ENCODE measurements at places on chromosomes 5 and 9.

DNA sequence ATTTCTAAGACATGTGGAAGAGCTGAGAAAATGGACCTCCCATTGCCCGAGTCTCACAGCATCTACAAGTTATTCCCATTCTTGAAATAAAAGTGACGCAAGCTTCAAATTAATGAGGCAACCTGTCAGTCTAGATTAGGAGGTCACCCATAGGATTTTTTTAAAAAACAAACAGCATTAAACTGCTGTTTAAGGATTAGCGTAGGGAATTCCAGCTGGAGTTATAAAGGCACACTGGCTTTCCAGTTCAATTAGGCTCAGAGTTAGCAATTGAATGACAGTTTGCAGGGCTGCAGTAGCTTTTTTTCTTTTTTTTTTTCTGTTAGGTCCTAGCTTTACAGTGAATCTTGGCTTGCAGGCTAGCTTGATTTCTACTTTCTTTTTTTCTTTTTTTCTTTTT, 16.2 kb downstream of the PRKACG start:
- no peak for DNase-seq

DNA sequence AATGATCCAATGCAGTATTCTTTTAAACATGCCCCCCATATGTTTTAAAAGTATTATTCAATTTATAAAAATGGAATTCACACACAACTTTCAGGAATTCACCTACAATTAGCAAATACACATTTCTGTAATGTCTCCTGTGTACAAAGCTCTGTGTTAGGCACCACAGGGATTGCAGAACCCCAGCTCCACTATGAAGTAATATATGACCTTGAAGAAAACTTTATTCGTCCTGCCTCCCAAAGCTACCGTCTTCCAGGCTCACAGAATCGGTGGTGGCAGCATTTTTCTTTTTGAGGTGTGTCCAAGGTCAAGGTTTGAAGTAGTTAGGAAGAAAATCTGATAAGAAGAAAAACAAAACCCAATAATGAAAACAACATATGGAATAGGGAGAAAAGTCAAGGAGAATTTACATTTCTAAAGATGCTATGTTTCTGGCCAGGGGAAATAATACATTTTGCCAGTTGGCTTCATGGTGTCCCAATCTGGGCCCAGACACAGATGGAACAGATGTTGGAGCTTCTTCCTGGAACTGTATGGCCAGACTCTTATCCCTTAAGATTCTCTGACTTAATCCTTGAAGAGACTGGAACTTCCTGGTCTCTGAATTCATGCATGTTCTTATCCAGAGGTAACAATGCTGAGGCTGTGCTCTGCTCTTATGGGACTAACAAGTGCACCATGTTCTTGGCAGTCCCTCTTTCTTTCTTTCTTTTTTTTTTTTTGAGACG, 22.0 kb upstream of the LVRN start:
- DNase-seq, result no peak

DNA sequence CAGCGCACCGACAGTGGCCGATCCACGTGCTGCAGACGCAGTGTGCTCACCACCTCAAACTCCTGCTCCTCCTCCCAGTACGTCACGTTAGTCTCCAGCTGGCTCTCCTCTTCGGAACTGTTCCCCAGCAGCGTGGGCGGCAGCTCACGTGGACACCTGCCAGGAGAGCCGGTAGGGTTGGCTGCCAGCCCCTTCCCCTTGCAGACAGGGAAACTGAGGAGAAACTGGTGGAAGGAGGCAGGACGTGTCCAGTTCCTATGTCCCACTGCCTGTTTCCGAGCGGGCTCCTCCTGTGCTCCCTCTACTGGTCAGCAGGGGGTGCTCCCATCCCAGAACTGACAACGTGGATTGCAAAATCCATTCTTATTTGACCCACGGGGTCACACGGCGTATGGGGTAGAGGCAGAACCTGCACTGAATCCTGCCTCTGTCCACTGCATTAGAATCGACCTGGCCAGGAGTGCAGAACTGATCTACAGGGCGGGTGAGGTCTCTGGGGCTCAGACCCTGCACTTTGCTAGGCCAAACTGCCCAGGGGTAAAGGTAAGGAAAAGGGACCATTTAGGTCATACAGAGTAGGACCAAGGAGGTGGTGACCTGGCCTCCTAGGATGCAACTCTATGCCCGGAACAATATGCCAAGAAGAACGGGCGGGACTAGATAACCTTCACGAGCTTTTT, 25.7 kb downstream of the PDGFRB start:
- peak; percentile 41 for DNase-seq

GRCh38 chr5:176178789-176179188, 59.4 kb upstream of the SIMC1 start:
- DNase-seq, result no peak

DNA sequence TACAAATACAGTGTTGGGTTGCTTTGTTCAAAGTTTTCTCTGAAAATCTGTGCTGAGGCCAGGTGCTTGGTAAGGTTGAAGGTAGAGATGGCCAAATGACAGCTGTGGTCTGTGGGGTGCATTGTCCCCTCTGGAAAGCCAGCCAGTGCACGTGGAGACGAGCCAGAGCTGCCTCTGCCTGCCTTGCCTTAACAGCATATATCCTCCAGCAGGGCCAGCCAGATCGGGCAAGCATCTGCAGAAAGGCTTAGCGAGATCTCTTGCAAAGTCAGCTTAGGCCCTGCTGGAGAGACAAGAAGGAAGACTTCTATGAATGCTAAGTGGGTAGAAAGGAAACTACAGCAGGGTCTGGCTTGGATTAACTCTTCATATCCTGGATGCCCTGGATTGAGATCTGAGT, 49.5 kb downstream of the GRIA1 start:
- no peak for DNase-seq

- no peak for DNase-seq
Measured at GRCh38 chr5:95029569-95030366, 255.1 kb downstream of the MCTP1 start.

DNA sequence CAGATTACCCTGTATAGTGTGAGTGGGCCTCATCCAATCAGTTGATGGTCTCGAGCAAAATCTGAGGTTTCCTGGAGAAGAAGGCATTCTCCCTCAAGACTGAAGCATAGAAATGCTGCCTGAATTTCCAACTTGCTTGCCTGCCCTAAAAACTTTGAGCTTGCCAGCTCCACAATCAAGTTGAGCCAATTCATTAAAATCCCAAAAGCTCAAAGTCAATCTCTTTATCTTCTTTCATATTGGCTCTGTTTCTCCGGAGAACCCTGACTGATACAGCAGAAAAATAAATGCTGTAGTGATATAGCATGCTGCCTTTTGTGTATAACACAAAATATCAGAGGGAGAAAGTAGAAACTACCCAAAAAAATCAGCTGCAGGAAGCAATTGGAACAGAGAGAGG, 72.5 kb upstream of the NMUR2 start:
- no peak for DNase-seq

GRCh38 chr9:108213511-108213910, 642.3 kb downstream of the ACTL7B start:
- no peak for DNase-seq

- DNase-seq, result peak; percentile 17
Measured at GRCh38 chr9:37082214-37082765, 38.1 kb upstream of the ZCCHC7 start.

GRCh38 chr5:137146402-137146890, 352.7 kb downstream of the SPOCK1 start:
- no peak for DNase-seq

GRCh38 chr5:45509371-45509770, 186.8 kb downstream of the HCN1 start:
- DNase-seq, result no peak

DNA sequence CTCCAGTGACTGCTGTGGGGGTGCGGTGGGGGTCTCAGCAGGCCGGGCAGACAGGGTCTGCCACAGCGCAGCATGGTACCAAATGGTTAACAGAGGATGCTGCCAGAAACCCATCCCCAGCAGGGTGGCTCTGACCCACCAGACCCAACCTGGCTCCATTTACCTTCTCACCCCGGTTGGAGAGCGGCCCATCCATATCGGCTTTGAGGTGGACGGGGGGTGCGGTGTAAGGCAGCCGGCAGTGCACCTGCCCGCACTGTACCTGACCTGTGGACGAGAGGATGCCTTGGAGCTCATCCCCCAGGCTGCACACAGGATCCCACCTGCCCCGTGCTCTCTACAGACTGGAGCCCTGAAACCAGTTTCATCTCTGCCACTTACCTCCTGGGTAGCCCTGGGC, 19.3 kb downstream of the LHX6 start:
- no peak for DNase-seq

DNA sequence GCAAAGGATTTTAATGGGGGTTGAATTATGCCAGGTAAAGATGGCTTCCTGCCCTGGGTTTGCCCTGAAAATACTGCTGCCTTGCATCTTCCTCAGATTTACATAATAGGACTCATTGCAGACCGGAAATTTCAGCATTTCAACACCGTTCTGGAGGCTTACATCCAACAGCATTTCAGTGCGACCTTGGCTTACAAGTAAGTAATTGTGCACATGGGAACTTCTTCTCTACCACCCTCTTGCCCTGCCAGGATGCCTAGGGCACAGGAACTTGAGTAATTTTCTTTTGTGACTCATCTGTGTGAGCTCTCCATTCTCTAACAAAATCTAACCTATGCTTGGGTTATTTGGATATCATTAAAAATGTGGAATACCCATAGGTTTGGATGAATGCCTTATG, 80.2 kb downstream of the DOCK2 start:
- DNase-seq, result no peak

GRCh38 chr5:74500110-74500917, 140.2 kb downstream of the ENC1 start:
- DNase-seq, result no peak

DNA sequence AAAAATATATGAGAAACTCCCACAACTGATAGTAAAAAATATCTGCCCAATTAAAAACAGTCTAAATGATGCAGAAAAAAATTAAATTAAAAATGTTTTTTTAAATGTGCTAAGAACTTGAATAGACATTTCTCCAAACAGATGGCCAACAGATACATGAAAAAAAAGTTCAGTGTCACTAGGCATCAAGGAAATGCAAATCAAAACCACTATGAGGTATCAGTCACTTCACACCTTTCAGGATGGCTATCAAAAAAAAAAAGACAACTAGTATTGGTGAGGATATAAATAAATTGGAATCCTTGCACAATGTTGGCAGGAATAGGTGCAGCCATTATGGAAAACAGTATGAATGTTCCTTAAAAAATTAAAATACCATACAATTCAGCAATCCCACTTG, 16.6 kb downstream of the ZNF131 start:
- no peak for DNase-seq

GRCh38 chr5:137392261-137392660, 106.9 kb downstream of the SPOCK1 start:
- DNase-seq, result no peak

DNA sequence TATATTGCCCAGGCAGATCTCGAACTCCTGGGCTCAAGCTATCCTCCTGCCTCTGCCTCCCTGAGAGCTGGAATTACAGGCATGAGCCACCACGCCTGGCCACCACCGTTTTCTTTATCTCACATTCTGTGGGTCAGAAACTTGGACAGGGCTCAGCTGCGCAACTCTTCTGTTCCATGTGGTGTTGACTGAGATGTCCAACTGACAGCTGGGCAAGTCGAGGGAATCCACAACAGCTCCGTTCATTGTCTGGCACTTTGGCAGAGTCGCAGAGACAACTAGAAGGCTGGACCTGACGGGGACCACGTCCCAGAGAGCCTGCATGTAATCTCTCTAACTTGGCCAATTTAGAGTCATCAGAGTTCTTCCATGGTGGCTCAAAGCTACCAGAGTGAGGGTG, 36.2 kb upstream of the AOPEP start:
- no peak for DNase-seq

- no peak for DNase-seq
Measured at GRCh38 chr5:21810737-21811316, 1042.3 kb downstream of the CDH12 start.

- DNase-seq, result peak; percentile 74
Measured at GRCh38 chr5:72234265-72234700, 85.8 kb downstream of the MRPS27 start.

DNA sequence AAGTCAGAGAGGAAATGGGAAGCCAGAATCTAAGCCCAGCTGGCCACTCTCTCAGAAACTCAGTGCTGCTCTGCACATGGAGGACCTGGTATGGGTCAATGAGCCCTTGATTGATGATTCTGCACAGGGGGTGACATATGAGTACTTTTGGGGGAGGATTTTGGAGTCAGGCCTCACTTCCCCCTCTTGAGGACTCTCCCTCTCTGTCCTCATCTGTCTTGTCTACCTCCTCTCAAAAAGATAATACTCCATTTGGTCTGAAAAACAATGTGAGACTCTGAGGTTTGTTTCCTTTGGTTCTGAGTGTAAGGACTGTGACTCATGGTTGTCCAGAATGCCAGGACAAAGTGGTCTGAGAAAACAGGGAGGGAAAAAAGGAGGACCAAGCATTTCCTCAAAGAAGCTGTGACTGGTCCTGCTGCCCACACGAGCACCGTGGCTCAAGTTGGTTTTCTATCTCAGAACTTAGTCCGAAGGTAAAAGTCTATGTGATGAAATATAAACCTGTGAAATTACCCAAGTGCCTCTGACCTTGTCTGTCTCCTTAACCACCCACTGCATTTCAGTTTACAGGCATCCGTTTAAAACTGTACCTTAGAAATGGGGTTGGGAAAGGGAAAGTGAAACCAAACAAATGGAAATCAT, 11.1 kb downstream of the TTC39B start:
- peak; percentile 66 for DNase-seq

DNA sequence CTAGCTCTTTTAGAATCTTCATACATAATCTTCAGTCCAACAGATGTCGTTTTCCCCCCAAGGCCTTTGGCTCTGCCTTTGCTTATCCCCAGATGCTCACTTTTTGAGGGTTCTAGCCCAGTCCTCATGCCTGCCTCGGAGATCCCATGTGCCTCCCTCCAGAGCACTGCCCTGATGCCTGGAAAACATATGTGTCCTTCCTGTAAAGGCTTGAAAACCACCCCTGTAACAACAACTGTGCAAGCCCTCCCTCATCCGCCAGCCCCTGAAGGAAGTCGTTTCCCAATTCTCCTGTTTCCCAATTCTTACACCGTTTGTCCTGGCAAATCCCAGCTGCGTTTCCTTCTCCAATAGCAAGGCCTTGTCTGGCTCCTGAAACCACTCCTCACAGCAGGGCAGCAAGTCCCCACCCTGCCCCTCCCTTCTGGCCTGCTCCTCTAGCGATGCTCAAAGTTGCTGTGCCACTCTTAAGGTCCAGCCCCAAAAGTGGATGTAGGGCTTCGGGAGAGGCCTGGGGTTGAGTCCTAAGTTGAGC, 52.2 kb downstream of the SLC36A1 start:
- DNase-seq, result no peak

DNA sequence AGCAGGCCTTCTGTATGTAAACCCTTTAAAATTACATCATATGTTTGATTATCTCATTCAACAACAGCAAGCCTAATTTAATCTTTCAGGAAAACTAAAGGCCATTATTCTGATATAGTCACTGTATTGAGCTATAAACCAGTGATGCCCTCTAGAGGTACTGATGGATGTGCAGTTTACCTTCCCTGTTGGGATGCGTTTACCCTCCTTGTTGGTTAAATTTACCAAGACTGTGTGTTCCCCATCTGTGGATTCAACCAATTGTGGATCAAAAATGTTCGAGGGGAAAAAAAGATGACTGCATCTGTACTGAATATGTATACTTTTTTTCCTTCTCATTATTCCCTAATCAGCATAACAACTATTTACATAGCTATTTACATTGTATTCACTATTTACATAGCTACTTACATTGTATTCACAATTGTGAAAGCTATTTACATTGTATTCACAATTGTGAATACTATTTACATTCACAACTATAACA, 3.7 kb upstream of the BAAT start:
- DNase-seq, result no peak

Measured in CD4-positive, alpha-beta T cell treated with Interleukin-2 at 100 ng/mL for 4 hours (primary cell).